ENCODE measurements at places on chromosomes 12 and 14.
A peak's percentile ranks its signal among the peaks of the same experiment; 100 is the strongest.

GRCh38 chr12:94263905-94264561 lies 115.7 kb downstream of the PLXNC1 start:
- DNase-seq = no peak

DNA sequence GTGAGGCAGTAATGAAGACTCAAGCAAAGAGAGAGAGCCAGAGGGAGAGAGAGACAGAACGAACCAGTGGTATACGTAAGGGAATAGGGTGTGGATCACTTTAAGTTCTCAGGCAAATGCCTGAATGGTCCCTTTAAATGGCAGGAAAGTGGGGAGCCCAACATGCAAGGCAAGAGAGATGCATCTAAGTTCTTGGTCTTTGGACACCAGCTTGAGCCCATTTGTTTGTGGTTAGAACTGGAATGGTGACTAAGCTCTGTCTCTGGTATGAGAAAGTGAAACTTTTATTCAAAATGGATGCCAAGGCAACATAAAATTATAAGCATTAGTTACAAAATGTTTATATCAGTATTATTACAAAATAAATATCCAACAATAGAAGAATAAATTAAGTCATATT lies 192.2 kb upstream of the ALG10 start:
- DNase-seq = no peak

GRCh38 chr12:88472775-88473174 lies 107.5 kb downstream of the KITLG start:
- DNase-seq = no peak

- DNase-seq = peak; percentile 2
These were observed 226.7 kb downstream of the NPAS3 start for GRCh38 chr14:33165144-33165925.

GRCh38 chr12:4566474-4566873 lies 4.5 kb downstream of the DYRK4 start:
- DNase-seq = no peak

GRCh38 chr12:93415723-93416464 lies 25.9 kb downstream of the UBE2N start:
- DNase-seq = no peak

GRCh38 chr14:29637411-29637810 lies 290.2 kb downstream of the PRKD1 start:
- no peak for DNase-seq

- no peak for DNase-seq
These were observed 40.3 kb downstream of the IFNG start for GRCh38 chr12:68119250-68119649.

- no peak for DNase-seq
These were observed 58.0 kb upstream of the GSC start for GRCh38 chr14:94827711-94828447.

DNA sequence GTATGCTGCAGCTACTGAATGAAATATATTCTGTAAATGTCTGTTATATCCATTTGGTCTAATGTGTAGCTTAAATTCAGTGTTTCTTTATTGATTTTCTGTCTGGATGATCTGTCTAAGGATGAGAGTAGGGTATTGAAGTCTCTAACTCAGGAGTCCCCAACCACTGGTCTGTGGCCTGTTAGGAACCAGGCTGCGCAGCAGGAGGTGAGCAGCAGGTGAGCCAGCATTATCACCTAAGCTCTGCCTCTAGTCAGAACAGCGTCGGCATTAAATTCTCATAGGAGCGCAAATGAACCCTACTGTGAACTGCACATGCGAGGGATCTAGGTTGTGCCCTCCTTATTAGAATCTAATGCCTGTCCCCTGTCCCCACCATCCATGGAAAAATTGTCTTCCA lies 329.7 kb upstream of the RGS6 start:
- no peak for DNase-seq

DNA sequence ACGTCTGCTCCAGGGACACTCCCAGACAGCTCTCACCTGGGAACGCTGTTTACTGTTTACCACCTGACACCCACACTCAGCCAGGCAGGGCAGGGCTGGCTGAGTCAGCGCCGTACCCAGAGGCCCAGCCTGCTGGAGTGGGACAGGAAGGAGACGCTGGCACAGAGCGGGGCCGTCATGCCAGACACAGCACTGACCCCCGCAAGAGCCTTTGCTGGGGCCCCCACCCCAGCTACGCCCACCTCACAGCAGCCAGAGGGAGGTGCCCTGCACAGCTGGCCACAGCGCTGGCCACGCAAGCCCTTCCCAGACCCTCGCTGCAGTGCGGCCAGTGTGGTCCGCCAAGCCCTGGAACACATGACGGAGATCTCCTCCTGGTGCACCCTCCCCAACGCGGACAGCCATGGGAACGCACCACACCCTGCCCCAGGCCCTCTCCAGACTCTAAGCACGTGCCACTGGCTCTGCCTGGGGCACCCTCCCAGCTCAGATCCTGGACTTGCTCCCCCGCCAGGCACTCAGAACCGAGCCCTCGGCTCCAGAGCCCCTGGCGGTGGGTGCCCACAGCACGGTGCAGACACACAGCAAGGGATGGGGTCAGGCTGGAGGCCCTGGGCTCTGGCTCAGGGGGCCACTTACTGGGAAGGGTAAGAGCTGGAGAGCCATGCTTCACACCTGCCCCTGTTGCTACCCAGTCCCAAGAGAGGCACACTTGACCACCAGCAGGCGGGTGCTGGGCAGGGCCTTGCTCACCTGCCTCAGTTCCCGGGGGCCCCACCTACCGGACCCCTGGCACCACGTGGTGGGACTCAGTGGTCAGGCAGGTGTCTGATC lies 5.7 kb downstream of the AHNAK2 start:
- DNase-seq = no peak

DNA sequence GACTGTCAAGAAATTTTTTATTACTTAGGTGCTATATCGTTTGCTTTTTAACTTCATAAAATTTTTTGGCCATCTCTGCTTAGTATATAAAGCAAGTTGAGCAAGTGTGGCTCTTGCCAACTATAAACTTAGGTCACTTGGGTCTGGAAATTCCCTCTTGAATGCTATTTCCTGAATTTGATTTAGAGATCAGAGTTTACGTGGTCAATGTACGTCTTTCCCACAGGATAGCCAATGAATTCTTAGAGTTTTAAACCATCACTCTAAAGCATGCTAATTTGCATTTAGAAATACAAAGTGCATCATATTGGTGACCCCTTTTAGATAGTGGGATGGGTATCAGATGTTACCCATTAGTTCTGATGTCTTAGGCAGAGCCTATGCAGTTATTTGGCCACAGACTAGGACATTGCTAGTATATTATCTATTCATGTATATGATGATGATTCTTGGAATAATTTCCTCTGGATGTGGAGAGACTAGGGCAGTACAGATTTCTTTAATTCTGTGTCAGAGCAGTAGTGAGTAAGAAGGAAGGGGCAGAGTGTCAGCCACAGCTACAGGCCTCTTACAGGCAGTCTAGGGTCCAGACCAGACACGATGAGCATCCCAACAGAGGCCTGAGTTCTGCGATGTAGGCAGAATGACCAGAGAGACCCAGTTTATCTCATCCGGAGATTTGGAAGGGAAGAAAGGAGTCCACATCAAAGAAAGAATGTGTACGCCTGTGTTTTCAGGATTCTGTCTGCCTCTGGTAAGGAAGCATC lies 30.3 kb downstream of the SCN8A start:
- no peak for DNase-seq

All from hematopoietic multipotent progenitor cell treated with erythropoietin and hydrocortisone succinate and interleukin-3 and kit ligand, for 6 days (in vitro differentiated cells).